ENCODE measurements at places on chromosomes 4 and X.

GRCh38 chr4:19386786-19387185, 864.9 kb upstream of the SLIT2 start:
- DNase-seq = no peak

DNA sequence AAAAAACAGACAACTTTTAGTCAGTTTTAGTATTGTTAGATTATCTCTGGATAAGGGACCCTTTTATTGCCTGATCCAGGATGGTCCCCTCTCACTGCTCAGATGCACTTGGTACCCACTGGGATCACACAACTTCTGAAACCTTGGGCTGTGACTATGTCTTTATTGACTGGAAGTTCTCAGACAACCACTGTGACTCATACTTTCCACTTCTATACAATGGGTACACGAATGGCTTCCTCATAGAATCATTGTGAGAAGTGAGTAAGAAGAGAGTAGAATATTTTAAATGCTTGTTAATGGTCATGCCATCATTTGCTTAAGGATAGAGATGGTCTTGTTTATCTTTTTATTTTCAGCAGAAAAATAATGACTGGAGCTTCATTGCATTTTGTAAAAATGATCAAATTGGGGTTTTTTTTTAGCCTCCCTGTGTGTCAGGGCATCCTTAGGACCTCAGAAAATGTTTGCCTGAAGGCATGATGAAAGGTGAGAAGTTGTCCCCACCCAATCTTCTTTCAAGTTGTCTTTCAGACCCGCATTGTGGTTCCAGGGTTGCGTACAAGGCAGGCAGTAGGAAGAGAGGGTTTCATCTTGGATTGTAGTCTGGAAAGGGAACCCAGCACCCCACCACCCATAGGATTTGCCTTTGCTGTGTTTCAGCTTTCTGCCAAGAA, 115.1 kb downstream of the CPEB2 start:
- DNase-seq = no peak

GRCh38 chrX:1597345-1598020, 6.1 kb downstream of the AKAP17A start:
- no peak for DNase-seq

DNA sequence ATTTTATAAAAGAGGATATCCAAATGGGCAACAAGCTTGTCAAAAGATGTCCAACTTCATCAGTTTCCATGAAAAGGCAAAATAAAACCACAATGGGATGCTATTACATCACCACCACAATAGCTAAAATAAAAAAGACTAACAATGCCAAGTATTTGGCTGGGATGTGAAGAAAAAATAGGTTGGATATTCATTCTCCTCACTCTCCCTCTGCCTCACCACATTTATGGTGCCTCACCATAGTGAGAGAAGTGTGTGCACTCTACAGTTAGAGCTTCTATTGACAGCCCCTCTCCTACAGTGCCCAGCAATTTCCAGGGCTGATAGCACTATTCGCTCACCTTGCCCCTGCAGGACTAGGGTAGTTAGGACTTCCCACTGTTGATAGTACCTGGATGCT, 25.5 kb downstream of the VEGFC start:
- no peak for DNase-seq

GRCh38 chr4:95061220-95061619, 303.5 kb downstream of the BMPR1B start:
- DNase-seq = no peak

DNA sequence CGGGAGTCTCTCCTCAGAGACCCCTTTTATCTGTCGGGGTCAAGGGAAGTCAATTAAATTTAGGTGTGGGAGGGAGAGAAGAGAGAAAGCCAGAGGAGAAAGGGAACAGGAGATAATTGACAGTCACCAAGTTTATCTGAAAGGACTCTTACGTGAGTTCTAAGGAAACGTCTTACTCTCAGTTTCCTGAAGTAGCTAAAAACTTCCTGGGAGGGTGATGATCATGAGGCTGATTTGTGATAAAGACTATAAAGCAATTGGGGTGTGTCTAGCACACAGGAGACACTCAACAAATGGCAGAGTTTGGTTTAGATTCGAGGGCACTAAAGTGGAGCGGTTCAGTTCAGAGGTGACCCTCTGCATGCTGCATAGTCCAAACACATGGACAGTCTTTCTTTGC, 254.1 kb downstream of the FBXW7 start:
- no peak for DNase-seq

- DNase-seq = no peak
Measured at GRCh38 chrX:42920752-42921151, 142.8 kb upstream of the PPP1R2C start.

DNA sequence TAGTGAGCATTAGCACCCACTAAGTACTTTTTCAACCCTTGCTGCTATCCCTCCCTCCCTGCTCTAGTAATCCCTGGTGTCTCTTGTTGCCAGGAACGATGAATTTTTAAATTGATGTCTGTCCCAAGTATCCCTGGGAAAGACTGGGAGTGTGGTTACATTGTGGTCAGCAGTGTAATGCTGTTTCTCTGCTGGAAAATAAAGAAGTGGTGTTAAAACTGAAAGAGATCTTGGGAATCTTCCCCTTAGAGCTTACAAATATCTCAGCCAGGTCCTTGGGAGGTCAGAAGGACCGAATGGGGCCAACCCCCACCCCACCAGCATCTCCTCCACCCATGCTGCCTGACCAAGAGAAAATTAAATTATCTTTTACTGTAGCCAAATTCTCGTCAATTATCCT, 174.5 kb upstream of the MXRA5 start:
- no peak for DNase-seq

DNA sequence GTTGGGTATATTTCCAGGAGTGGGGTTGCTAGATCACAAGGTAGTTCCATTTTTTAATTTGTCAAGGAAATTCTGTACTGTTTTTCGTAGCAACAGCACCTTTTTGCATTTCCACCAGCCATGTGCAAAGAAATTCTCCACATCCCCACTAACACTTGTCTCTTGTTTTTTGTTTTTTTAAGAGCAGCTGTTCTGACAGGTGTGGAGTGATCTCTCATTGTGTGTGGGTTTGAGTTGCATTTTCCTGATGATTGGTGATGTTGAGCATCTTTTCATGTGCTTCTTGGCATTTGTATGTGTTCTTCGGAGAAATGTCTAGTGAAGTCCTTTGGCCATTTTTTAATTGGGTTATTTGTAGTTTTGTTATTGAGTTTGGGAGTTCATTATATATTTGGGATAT, 80.3 kb upstream of the PUDP start:
- no peak for DNase-seq

- DNase-seq = no peak
Measured at GRCh38 chr4:121980643-121981042, 28.8 kb upstream of the TRPC3 start.

DNA sequence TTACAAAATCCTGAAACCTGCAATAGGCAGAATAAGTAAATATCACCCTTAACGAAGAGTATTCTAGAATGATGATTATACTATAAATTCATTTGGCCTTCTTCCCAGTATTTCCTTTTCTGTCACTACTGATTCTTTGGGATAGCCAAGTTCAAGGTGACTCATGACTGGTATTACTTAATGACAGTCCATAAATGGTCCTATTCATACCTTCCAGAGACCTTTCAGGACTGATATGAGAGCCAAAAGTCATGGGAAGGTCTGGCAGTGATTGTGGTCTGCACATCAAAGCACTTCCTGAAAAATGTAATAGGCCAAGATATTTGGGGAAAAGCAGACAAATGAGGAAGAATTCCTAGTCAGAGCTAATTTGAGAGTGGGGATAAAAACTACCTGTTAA, 239.6 kb upstream of the FAM47A start:
- DNase-seq = no peak

DNA sequence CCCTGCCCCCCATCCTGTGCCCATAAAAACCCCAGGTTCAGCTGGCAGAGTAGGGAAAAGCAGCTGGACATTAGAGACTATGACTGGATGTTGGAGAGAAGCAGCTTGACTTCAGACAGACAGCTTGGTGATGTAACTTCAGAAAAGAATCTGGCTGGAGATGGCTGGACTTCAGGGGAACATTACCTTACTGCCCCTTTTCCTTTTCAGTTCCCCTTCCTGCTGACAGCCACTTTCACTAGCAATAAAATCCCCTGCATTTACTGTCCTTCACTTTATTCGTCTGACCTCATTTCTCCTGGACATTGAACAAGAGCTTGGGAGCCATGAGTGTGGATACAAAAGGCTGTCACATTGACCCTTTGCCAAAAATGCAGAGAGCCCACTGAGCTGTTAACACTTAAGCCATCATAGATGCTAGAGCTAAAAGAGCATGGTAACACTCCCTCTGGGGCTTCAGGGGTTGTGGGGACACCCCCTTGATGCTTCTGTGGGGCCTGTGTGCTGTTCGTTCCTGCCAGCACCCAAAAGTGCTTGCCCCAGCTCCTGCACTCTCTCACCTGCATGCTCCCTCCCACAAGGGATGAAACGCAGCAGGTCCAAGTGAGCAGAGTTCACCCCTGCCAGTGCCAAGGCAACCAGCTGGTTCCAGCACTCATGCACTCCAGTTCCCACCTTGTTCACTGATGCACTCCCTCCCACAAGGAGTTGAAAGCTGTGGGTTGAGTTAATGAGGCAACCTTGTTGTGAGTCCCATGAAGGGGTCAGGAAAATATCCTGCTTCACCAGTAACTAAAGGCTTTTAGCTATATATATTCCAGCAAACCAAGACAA, 263.8 kb upstream of the NDST3 start:
- DNase-seq = no peak

GRCh38 chrX:3371163-3371562, 24.7 kb upstream of the MXRA5 start:
- no peak for DNase-seq

DNA sequence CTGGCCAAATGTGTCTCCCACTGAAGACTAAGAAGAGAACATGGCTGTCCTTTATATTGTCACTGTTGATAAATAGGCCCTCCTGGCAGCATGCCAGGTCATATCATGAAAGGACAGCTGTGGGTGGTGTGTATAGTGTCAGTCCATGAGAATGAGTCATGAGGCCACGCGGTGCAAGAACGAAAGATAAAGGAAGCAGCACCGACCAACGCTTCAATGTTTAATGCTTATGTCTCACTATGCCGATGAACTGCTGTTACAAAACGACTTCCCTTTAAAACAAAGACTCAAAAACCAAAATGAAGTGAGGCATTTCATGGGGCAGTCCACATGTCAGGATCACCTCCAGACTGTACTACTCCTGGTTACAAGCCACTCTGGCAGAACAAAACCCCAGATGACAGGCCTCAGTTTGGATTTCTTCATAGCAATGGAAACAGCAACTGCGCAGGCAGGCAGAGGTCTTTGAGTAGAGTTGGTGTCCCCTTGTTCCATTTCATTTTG, 5.2 kb upstream of the TCEANC start:
- DNase-seq = no peak

DNA sequence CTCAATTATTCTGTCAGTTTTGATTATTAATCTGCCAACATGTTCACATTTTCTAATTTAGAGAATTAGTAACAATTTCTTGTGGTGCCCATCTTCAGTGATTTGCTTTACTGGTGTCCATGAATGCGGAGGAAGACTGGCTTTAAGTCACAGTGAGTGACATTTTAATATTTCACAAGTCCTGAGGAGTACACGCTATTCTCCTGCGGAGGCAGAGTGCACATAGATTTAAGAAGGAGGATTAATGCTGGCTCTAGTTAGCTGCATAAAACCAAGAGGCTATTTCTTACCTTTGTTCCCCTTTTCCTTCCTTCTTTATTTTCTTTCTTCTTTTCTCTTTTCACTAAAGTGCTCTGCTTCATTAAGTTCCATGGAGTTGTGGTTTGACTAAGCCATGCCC, 495.2 kb upstream of the IGFBP7 start:
- DNase-seq = no peak

DNA sequence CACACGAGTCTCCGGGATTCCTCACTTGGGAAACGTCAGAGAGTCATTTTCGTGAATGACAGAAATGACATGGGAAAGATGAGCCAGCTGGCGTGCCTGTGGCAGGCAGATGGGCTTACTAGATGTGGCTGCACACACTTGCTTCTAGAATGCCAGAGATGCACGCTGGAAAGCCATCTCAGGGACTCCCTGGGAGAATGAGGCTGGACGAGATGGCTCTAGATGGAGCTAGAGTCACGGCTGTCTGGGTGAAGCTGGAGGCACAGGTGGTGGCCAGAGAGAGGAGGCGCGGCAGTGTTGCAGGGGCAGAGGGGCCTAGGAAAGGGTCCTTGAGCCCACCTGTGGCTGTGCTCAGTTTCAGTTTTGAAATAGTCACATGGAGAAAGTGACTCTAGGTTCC, 26.0 kb downstream of the TKTL1 start:
- DNase-seq = peak; percentile 83

- DNase-seq = no peak
Measured at GRCh38 chr4:168860827-168861226, 149.2 kb downstream of the CBR4 start.

- DNase-seq = no peak
Measured at GRCh38 chrX:8500203-8500602, 35.6 kb downstream of the VCX3B start.

GRCh38 chrX:10173331-10173900, 16.6 kb downstream of the CLCN4 start:
- no peak for DNase-seq
